Suppressor macrophage treated with lipopolysaccharide for 1 hour (primary cell): ENCODE measurements at places on chromosomes 5 and 9.

DNA sequence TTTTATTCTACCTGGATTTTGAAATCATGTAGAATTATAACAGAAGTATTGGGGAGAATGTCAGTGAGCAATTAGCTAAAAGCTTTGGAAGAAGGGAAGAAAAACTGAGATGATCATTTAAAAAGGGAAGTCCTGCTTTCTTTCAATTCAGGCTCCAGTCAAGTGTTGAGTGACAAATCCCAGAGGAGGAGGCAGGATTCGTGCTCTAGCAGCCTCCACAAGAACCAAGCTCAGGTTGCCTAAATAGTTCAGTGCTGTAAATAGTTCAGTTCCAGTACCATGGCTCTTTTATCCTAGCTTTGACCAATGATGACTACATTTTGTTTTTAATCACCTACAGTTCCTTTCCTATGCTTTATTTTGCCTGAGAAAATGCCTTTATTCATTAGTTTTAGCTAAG is 204.9 kb upstream of the NREP start:
- DNase-seq, result peak; percentile 33

- peak; percentile 92 for DNase-seq
Observed at GRCh38 chr5:115634343-115635132, 8.7 kb upstream of the TMED7 start.

- DNase-seq, result no peak
Observed at GRCh38 chr9:133464638-133465037, 4.9 kb downstream of the CACFD1 start.

- no peak for DNase-seq
Observed at GRCh38 chr9:106432631-106433030, 430.3 kb upstream of the ZNF462 start.

DNA sequence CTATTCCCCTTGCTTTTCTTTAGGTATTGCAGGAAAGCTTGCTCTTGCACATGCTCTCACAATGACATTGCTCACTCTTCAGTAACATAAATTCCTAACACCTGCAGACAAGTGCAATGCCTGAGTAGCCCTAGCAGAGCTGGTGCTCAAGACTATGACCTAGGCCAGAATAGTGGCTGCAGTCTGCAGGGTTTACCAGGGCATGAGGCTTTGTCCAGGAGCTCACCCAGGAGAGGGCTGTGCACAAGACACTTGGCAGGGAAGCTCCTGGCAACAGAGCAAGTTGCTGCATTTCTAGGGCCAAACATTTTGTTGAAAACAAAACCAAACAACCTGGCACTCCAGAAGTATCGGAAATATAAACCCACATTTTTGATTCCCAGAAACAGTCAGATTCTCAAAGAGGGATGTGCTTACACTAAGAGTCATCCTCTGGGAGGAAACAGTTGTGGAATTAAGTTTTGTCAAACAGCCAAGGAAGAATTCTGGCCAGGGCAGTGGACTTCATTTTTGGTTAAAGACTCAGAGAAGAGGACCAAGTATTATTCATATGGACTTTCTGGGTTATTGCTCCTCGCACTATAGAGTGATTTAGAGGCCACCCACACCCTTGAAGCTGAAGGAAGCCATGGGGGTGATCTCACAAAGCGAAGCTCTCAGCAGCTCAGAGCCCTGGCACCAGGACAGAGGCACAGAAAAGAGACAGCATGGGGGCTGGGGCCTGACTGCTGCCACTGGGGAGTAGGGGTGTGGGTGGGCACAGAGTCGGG is 44.9 kb downstream of the MACROH2A1 start:
- no peak for DNase-seq
